ENCODE measurements at places on chromosomes 16 and 17. TPM values are rescaled to one million over a fixed set of nuclear protein-coding genes. Genes with fewer than 3 reads are reported as not detected.

TBC1D3G gene
- total RNA-seq, result not detected

MXRA7 gene
- 75.0 TPM for total RNA-seq

DNA sequence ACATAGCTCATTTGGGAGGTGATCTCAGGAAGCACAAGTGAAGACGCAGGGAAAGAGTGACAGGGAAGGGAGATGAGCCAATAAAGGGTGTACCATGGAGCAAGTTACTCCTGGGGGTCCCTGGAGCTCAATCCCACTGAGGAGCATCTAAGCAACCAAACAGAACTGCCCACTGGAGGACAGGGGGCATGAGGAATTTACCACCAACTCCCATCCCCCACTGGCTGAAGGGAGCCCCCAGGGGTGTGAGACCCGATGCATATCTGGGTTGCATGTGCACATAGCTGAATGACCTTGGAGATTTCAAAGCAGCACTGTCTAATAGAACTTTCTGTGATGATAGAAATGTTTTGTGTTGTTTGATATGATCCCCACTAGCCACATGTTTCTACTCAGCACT, 29.6 kb downstream of the C16orf82 start:
- no peak for DNase-seq
- H3K27me3 ChIP-seq, result peaks cover 13% of the 10 kb centered on the region
- no peaks in the 10 kb centered on the region for H3K4me1 ChIP-seq
- no peaks in the 10 kb centered on the region for H3K36me3 ChIP-seq

- H3K27ac ChIP-seq, result no peak overlapping the region
- H3K36me3 ChIP-seq, result no peaks in the 10 kb centered on the region
- H3K4me3 ChIP-seq, result no peak overlapping the region
- peaks cover 9% of the 10 kb centered on the region for H3K27me3 ChIP-seq
- H3K4me1 ChIP-seq, result no peaks in the 10 kb centered on the region
Measured at GRCh38 chr17:65115839-65116238, 21.3 kb upstream of the RGS9 start.

DNA sequence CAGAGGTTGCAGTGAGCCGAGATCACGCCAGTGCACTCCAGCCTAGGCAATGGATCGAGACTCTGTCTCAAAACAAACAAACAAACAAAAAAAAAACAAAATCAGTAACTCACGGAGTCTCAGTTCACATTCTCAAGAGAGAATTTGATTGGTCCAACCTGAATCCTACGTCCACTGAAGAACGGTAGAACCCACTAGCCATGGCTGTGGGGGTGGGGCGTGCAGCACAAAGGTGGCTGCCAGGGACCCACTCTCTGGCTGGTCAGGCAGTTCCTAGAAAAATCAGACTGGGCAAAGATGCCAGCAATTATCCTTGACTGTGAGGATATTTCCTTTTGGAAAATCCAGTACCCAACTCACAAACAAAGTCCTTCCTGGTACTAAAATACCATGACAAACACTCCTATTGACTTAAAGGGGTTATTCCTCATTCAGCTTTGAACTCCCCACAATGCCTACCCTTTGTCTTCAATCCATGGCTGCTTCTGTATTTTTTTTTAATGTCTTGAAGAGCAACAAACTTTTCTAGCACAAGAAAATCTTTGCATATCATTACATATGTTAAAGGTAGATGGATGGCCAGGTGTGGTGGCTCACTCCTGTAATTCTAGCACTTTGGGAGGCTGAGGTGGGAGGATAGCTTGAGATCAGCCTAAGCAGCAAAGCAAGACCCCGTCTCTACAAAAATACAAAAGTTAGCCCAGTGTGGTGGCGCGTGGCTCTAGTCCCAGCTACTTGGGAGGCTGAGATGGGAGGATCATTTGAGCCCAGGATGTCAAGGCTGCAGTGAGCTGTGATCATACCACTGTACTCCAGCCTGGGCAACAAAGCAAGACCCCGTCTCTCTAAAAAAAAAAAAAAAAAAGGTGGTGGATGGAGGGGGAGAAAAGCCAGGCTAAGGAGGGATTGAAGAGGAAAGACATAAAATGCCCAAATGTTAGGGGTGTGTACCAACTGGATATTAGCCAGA, 3.8 kb upstream of the POLR3E start:
- H3K4me3 ChIP-seq, result no peak overlapping the region
- peaks cover 10% of the 10 kb centered on the region for H3K4me1 ChIP-seq
- DNase-seq, result no peak

CA7 gene
- 0.70 TPM for total RNA-seq

DNA sequence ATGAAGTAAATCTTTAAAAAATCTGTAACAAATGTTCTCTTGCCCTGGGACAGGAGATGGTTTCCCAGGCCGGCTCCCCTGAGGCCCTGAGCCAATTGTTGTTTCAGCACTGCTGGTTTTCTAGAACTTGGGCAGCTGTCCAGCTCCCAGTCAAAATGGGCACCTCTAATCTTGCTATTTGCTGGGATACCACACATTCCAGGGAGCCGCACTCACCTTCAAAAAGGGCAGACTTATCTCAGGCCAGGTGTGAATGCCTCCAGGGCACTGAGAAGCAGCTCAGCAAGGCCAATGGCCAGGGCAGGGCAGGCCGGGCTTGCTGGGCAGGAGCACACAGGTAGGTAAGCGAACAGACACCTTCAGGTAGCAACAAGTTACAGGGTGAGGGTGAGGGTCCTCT, 24.4 kb downstream of the TRIM16 start:
- no peak for DNase-seq
- H3K36me3 ChIP-seq, result peaks cover 25% of the 10 kb centered on the region
- no peaks in the 10 kb centered on the region for H3K27me3 ChIP-seq
- peaks cover 41% of the 10 kb centered on the region for H3K4me1 ChIP-seq

MEOX1 gene
- 17.2 TPM for total RNA-seq

DNA sequence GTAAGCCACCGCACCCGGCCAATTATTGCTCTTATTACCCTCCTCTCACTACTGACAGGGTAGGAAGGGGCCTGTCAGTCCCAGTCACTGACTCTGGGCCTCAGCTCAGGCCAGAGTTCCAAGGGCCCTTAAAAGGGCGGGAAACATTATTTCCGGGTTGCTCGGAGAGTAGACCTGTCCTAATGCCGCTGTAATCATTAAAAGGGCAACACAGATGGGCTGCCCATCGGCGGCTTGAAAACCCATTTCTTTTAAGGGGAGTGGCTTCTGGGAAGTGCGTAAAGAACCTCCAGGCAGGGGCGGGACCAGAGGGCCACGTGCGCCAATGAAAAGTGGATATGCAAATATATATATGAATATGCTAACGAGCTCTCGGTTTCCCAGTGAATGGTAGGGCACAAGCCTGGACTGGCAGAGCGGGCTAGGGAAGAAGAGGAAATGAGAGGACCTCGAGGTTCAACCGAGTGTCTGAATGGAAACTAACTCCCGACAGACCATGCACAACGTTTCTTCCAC, 26.6 kb downstream of the PIPOX start:
- H3K4me3 ChIP-seq, result no peak overlapping the region
- H3K27me3 ChIP-seq, result peaks cover 41% of the 10 kb centered on the region
- no peak for DNase-seq
- H3K36me3 ChIP-seq, result no peaks in the 10 kb centered on the region

DNA sequence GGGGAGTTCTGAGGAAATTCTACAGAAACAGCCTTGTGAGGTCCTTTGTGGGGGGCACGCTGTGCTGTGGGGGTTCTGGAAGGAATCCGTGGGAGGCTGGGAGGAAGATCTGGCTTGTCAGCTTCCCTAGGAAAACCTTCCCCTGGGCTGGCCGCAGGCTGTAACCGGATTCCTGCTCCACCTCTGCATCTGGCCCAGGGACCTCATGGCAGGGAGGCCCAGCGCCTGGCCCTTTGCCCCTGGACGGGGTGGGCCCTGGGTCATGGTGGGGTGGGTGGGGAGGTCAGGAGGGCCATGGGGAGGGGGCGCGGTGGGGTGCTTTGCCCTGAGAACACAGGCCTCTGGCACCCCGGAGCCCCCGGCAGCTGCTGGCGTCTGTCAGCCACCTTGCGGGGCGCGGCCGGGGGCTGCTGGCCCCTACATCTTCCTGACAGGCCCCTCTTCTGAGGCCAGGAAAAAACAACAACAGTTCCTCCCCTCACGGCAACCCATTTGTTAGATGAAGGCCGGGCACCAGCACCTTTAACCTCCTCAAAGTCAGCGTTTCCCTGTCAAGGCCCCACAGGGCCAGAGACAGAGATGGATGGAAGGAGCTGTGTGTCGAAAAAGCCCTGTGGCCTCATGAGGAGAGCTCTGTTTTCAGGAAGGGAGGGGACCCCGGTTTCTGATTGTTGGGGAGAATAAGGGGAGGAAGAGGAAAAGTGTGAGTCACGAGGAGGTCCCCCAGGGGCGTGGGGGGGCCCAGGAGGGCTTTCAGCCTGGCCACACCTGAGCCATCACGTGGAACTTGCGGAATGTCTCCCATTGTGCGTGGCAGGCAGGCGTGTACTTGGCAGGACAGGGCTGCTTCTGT, 3.6 kb upstream of the MEOX1 start:
- peaks cover 54% of the 10 kb centered on the region for H3K4me1 ChIP-seq
- peak overlapping the region; percentile 75 for H3K4me3 ChIP-seq
- no peaks in the 10 kb centered on the region for H3K36me3 ChIP-seq
- no peak for DNase-seq
- H3K27me3 ChIP-seq, result no peaks in the 10 kb centered on the region

GRCh38 chr17:14818469-14818868, 446.7 kb downstream of the PMP22 start:
- H3K4me3 ChIP-seq, result no peak overlapping the region
- H3K27ac ChIP-seq, result no peak overlapping the region
- no peaks in the 10 kb centered on the region for H3K36me3 ChIP-seq
- no peaks in the 10 kb centered on the region for H3K4me1 ChIP-seq
- peaks cover 9% of the 10 kb centered on the region for H3K27me3 ChIP-seq

GRCh38 chr17:81888105-81888987, 3.0 kb downstream of the ALYREF start:
- peaks cover 8% of the 10 kb centered on the region for H3K4me1 ChIP-seq
- H3K36me3 ChIP-seq, result peaks cover 14% of the 10 kb centered on the region
- no peaks in the 10 kb centered on the region for H3K27me3 ChIP-seq
- DNase-seq, result peak; percentile 68
- H3K4me3 ChIP-seq, result peak overlapping the region; percentile 74

GRCh38 chr17:27888945-27889344, 4.2 kb downstream of the LYRM9 start:
- H3K36me3 ChIP-seq, result peaks cover 7% of the 10 kb centered on the region
- H3K27ac ChIP-seq, result peak overlapping the region; percentile 79
- no peak for DNase-seq
- H3K27me3 ChIP-seq, result no peaks in the 10 kb centered on the region
- H3K4me3 ChIP-seq, result peak overlapping the region; percentile 56

FOXC2 gene
- total RNA-seq, result 11.3 TPM

DNA sequence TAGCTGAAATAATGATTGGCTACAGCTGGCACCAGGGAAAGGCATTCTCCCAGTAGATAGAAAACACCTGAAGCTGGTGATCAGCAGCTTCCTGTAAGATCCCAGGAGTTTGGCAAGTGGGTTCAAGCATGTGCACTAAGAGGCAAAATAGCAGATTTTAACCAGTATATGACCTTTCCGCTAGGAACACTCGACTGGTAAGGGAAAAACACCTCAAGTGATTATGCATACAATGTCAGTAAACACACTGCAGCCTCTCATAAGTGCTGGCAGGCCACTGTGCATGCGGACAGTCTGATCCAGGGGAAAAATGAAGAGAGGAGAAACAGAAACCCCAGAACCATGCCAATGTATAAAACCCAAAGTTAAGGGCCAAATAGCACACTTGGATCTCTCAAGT, 49.0 kb upstream of the HLF start:
- H3K4me1 ChIP-seq, result no peaks in the 10 kb centered on the region
- no peak overlapping the region for H3K27ac ChIP-seq
- no peaks in the 10 kb centered on the region for H3K27me3 ChIP-seq
- no peak for DNase-seq
- H3K36me3 ChIP-seq, result no peaks in the 10 kb centered on the region

Data from type B pancreatic cell (in vitro differentiated cells).